HS-27A (cell line): ENCODE measurements at places on chromosomes 6 and 20.

DNA sequence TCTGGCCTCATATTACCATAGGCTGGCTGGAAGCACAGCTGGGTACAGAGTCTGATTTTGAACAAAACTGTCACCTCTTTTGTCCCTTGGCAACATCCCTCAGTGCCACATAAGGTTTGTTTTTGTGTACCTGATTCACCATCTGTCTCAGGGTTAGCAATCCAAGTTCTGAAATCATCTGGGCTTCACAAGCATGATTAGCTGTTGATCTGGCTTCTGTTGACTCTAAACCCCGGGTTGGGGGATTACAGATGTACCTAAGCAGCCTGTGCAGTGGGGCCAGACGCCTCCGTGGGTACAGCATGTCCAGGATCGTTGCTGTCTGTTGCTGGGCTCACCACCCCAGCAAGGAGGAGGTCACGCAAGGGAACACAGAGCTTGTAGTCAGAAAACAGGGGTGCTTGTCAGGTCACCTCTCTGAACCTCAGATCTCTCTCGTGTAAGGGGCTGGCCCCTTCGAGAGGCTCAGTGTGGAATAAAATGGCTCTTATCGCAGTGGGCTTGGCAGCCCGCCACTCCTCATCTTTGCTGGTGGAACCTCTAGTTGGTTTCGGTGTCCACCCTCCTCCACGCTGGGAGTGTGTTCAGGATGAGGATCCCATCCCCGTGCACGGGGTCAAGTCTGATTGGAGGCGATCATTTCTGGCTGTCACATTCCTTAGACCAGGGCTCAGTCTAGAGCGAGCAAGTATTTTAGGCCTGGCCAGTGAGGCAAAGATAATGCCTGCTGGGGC lies 39.2 kb upstream of the ZNF831 start:
- DNase-seq: no peak

GRCh38 chr20:16713066-16713465 lies 16.8 kb upstream of the SNRPB2 start:
- no peak for DNase-seq

DNA sequence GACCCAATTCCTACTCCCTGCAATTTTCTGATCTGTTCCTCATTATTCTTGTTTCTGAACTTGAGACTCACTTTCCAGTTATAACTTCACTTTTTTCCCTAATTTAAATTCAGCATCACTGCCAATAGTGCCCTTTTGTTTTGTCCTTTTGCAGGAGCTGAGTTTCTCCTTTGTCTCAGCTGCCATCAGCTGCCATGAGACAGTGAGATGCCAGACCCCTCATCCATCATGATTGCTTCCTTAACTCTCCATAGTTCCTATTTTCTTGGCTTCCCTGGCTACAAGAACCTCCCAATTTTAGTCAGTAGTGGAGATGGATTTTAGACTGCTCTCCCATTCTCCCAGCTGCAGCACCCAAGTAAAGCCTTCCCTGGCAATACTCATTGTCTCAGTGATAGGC lies 518.1 kb downstream of the HDGFL1 start:
- no peak for DNase-seq

- no peak for DNase-seq
Measured at GRCh38 chr6:108914235-108915022, 66.2 kb downstream of the ARMC2 start.
